NCI-H524 (cell line): ENCODE measurements at places on chromosomes 2 and 18.

GRCh38 chr2:144328938-144329337 is 191.0 kb downstream of the ZEB2 start:
- DNase-seq: no peak

DNA sequence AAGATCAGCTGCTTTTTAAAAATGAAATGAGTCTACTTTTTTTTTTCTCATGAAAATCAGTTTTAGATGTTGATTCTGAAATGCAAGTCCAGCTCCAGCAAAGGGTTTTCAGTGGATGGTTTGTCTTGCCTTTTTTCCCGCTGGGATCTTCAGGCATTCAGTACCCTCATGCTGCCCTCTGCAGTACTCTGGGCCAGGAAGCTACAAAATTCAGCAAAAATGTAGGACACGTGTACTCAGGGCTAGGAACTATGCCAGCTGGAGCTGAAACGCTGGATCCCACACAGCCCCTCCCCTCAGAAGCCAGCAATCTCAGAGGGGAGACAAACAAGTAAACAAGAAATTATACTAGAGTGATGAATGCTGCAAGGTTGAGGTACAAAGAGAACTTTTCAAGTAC is 97.3 kb downstream of the MMADHC start:
- no peak for DNase-seq

DNA sequence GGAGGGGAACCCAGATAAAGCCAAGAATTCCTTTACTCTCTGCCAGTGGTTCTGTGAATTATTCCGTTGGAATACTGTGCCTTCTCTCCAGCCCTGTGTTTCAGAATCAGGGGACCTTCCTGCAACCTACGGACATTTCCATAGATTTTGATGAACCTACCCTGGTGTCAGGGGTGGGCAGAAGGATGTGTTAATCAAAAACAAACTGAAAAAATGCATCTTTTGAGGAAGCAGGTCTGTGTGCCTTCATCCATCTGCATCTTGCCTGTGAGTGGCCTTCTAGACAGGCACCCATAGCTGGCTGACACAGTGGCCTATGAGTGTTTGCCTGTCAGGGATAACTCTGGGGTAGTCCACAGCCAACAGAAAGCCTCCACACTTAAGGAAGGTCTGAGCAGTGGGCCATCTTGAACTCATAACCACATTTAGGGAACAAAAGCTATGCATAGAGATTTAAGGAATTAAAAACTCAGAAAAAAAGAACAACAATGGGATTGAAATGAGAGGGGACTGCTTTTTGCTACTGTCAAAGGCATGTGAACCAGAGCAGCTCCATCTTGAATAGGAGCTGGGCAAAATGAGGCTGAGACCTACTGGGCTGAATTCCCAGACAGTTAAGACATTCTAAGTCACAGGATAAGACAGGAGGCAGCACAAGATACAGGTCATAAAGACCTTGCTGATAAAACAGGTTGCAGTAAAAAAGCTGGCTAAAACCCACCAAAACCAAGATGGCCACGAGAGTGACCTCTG is 45.9 kb upstream of the ITGA6 start:
- no peak for DNase-seq

GRCh38 chr18:41009926-41010325 is 945.1 kb upstream of the PIK3C3 start:
- DNase-seq: no peak

GRCh38 chr2:151338115-151338514 is 19.3 kb upstream of the TNFAIP6 start:
- no peak for DNase-seq

DNA sequence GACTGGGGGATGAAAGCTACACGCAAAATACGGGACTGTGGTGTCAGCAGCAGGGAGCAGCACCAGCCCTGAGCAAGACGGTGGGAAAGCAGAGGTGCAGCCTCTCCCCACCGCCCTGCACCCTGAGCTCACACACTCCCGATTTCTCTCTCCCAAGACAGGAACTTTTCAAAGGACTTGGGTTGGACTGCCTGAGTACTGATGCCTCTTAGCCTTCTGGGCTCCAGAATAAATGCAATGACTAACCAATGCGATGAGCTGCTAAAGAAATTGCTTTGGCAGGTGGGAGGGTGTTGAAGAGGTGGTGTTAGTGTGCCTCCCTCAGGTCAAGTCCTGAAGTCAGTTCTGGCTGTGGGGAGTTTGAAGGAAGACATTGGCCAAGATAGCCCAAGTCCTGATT is 9.6 kb downstream of the TRIM54 start:
- DNase-seq: no peak

DNA sequence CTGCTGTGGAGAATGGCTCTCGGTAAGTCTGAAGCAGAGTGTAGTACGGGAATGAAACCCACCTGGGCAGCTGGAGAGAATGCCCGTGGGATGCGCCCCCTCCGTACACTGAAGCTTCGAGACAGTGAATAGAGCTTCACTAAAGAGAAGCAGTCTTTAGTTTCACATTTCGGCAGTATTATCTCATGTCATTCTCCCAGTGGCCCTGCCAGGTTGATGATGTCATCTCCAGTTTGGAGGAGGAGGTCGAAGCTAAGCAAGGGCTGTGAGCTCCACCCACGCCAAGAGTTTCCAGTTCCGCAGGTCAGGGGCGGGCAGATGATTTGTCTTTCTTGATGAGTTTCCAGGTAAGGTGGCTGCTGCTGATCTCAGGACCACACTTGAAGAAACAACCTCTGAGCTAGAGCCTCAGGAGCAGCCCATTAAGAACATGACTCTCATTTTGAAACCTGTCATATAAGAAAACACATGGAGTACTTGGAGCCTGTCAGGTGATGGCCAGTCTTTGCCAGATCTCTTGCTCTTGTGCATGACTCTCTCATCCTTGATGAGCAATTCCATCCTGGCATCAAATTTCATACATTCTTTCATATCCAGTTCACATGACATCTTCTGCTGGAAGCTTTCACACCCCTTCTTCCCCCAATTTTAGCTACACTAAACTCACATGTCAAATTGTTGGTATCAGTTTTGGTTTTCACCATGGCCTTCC is 475.0 kb downstream of the RNF144A start:
- no peak for DNase-seq

DNA sequence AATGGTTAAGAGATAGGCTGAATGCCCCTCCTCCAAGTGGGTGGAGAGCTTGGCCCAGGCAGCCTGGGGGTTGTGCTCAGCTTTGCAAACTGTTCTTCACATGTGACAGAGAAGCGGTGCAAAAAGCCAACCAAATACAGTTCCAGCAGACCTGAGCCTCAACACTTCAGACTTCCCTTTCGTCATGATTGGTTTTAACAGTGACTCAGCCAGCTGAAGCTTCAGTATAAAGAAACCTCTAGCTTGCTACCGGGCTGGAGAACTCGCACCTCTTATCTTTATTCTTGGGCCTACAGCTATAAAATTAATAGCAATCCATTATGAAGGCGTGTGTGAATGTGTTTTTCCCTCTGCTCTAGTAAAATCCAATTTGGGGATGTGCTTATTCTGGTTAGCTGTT is 20.0 kb downstream of the SETBP1 start:
- DNase-seq: no peak

GRCh38 chr18:8176554-8176953 is 432.7 kb upstream of the RAB12 start:
- DNase-seq: no peak

- peak; percentile 88 for DNase-seq
Measured at GRCh38 chr2:150944315-150944714, 317.3 kb downstream of the RBM43 start.
